ENCODE measurements at places on chromosomes 1 and 21.

- no peak for DNase-seq
Measured at GRCh38 chr1:87134061-87134460, 194.6 kb upstream of the LMO4 start.

- no peak for DNase-seq
Measured at GRCh38 chr1:180652792-180653191, 21.0 kb downstream of the XPR1 start.

DNA sequence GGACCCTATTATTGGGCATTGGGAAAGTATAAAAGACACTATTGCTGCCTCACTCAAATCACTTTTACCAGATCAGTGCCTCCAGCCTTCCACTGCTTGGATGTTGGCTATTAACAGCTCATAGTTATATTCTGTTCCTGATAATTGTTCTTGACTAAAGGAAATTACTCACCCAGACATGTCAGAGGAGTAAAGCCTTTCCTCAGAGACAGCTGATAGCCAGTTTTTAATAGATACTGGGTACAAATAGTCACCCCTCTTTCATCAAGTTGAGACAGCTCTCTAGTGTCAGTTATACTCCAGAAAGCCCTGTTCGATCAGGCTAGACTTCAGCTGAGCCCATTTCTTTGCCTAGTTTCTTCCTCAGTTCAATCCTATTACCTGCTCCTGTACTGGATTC is 876.1 kb upstream of the B3GALT2 start:
- DNase-seq: no peak

GRCh38 chr1:32199717-32200072 is 700 bp upstream of the CCDC28B start:
- DNase-seq: no peak

GRCh38 chr21:39483917-39484316 is 32.1 kb downstream of the SH3BGR start:
- DNase-seq: no peak

DNA sequence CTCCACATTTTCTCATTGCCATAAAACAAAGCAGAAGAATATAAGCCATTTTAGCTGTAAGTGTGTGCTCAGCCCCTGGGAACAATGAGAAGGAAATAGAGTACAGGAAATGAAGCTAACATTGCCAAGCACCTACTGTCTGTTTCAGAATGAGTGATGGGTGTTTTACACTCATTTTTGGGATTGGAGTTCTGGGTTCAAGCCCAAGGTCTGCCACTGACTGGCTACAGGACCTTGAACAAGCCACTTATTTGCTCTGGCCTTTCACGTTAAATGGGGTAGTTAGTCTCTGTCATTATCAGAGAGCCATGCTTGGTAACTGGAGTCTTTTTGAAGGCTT is 80.7 kb upstream of the KAZN start:
- no peak for DNase-seq

- DNase-seq: no peak
Measured at GRCh38 chr1:239212811-239213220, 173.6 kb upstream of the CHRM3 start.

DNA sequence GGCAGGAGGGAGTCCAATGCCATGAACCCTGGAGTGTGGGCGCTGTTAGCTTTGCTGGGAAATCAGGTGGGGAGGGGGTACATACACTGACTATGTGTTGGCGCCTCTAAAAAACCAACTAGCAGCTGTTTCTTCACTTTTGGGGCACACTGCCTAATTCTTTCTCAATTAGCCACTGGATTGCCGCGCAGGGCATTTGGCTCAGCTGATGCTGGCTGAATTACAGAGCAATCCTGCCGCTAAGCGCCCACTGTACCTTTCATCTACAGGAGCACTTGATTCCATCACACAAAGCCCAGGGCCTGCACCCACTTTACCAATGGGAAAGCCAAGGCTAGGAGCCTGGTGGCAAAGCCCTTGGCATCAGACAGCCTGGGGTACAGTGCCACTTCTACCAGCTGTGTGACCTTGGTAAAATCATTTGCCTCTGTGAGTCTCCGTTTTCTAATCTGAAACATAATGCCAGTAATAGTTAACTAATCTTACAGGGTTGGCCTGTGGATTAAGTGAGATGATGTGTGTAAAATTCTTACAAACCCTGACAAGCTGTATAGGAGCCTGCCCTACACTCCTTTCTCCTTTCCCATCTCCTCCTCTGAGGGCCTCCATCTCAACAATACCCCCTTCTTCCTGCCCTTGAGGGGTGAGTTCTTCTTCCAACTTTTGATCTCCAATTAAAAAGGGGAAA is 59.0 kb downstream of the UBE2T start:
- DNase-seq: no peak

- no peak for DNase-seq
Measured at GRCh38 chr1:44884746-44885145, 41.7 kb upstream of the PTCH2 start.
